ENCODE measurements at places on chromosomes 4 and X.

DNA sequence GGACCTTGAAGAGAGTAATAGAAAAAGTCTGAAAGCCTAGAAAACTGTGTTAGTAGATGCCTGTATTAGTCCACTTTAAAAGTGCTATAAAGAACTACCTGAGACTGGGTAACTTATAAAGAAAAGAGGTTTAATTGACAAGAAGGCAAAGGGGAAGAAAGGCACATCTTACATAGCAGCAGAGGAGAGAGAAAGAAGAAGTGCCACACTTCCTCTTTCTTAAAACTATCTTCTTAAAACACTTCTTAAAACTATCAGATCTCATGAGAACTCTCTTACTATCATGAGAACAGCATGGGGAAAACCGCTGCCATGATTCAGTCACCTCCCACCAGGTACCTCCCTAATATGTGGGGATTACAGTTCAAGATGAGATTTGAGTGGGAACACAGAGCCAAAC, 18.8 kb upstream of the COL25A1 start:
- DNase-seq = no peak

DNA sequence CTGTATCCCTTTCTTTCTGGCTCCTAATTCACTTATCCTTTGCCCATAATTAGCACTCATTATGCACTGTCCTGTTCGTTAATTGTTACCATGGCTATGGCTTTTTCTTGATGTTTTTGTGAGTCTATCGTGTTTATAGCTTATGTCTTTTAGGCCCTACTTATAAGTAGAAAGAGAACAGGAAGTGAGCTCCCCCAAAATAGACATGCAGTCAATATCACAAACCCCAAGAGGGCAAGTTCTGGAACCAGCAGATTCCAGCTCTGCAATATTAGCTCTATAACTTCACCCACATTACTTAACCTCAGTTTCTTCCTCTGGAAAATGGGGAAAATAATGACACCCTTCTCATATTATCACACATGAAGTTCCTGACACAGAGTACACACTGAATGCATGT, 7.4 kb upstream of the HS3ST1 start:
- no peak for DNase-seq

GRCh38 chr4:119300101-119300978, 21.6 kb downstream of the FABP2 start:
- peak; percentile 72 for DNase-seq

GRCh38 chr4:185217408-185217975, 8.1 kb downstream of the SNX25 start:
- no peak for DNase-seq

DNA sequence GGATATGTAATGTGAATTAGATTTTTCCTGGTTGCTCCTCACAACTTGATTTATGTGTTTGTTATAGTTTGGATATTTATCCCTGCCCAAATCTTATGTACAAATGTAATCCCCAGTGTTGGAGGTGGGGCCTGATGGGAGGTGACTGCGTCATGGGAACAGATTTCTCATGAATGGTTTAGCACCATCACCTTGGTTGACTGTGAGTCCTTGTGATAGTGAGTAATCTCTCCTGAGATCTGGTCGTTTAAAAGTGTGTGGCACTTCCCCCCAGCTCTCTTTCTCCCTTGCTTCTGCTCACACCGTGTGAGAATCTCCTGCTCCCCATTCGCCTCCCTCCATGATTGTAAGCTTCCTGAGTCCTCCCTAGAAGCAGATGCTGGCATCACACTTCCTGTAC, 2.2 kb downstream of the MID2 start:
- DNase-seq = no peak

DNA sequence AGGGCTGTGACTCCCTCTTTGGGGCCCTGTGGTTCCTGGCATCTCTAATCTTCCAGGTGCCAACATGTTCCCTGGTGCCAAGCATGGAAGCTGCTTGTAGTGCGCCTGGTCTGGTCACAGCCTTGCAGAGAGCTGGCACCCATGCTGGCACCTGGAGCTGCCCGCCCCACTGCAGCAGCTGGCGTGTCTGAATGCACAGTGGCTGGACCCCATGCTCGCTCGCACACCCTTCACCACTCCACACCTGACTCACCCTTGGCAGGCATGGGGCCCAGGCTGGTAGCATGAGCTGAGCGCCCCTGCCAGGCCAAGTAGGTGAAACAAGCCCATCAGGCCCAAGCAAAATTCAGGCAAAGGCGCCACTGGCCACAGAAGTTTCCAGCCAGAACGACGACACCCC, 119.1 kb downstream of the DNAAF6 start:
- no peak for DNase-seq

- peak; percentile 21 for DNase-seq
Observed at GRCh38 chr4:148044912-148045352, 313.0 kb downstream of the ARHGAP10 start.

DNA sequence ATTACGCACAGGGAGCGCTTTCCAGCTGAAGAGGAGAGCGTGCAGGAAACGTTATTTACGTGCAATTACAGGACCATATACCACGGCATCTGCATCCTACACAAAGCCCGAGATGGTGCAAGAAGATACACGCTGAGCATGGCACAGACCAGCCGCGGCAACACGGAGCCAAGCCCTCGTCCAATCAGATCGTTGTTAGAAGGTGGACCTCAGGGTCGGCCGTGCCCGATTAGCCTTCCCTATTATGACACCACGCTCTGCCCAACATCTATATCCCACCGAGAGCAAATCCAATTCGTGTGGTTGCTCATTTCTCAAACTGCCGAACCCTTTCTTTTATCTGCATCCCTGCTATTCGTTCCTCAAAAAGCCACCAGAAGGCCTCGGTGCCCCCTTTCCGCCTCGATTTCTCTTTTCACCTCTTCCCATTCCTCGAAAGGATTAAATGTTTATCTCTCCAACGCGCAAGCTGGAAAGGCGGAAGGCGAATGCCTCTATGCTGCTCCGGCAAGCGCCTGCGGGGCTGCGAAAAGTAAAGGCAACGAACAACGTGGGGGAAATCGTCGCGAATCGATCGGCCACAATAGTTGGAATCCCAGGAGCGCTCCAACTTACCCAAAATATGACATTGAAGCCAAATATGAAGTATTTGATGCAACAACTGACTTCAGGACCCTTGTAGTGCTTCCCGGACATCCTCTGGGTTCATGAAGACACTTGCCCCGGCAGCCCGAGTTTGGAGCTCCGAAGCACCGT, 702 bp downstream of the TSPAN5 start:
- DNase-seq = no peak

GRCh38 chrX:15215366-15215765, 54.5 kb downstream of the ASB9 start:
- DNase-seq = no peak

- DNase-seq = no peak
Observed at GRCh38 chrX:106263817-106264216, 95.7 kb downstream of the PWWP3B start.

- no peak for DNase-seq
Observed at GRCh38 chrX:33324099-33324498, 112.8 kb upstream of the DMD start.

GRCh38 chr4:32135642-32136041, 1415.5 kb downstream of the PCDH7 start:
- no peak for DNase-seq

- DNase-seq = no peak
Observed at GRCh38 chr4:41189076-41189475, 25.3 kb downstream of the APBB2 start.

GRCh38 chrX:66009231-66009845, 30.5 kb downstream of the VSIG4 start:
- no peak for DNase-seq

DNA sequence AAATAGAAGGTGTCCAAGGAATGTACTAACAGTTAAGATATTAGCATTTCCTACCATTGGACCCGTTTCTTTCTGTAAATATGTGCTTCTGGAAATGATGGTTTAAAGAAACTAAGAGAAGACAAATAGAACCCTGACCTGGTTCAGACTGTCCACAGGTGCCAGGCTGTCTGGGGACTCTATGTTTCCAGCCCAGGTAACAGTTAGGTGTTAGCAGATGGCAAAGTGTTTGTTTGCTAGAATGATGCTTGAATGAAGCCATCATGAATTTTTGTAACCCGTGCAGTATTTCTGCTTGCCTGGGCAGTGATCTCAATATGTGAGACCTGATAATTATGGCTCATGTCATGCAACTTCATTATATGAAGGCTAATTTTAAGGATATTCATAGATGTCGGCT, 87.5 kb downstream of the LRRC66 start:
- DNase-seq = no peak

DNA sequence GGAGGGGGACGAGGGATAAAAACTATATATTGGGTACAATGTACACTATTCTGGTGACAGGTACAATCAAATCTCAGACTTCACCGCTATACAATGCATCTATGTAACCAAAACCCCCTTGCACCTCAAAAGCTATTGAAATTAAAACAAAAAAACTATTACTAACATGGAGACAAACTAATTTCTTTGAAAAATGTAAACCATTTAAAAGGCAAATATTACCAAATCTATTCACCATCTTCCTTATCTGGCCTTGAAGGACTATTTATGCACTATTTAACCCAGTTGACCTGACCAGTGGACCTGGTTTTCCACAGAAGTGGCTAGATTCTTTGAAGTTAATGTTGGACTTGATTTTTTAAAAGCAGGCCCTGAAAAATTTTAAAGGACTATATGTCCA, 212.3 kb upstream of the RPS6KA3 start:
- DNase-seq = no peak

- no peak for DNase-seq
Observed at GRCh38 chrX:38882894-38883626, 81.8 kb downstream of the MID1IP1 start.

GRCh38 chrX:115452251-115452650, 108.7 kb upstream of the PLS3 start:
- no peak for DNase-seq

GRCh38 chrX:65993915-65994460, 45.9 kb downstream of the VSIG4 start:
- no peak for DNase-seq

- peak; percentile 34 for DNase-seq
Observed at GRCh38 chr4:37682701-37683401, 3.3 kb downstream of the RELL1 start.

GRCh38 chr4:91032725-91033445, 905.7 kb downstream of the CCSER1 start:
- DNase-seq = no peak

DNA sequence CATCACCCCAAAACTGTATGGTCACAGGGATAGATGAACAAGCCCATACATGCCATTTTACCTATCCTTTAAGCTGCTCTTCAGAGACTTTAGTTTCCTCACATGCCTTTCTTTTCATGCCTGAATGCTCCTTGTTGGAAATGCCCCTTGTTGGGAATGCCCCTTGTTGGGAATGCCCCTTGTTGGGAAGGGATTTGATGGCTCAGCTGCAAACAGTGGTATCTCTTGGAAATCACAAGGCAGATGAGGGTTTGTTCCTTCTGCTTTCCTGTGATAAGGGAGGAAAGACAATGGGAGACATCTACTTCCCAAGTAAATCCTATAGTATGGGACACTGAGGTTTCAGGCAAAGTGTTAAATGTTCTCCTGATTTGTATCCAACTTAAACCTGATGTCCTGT, 11.5 kb downstream of the CXCL2 start:
- no peak for DNase-seq

DNA sequence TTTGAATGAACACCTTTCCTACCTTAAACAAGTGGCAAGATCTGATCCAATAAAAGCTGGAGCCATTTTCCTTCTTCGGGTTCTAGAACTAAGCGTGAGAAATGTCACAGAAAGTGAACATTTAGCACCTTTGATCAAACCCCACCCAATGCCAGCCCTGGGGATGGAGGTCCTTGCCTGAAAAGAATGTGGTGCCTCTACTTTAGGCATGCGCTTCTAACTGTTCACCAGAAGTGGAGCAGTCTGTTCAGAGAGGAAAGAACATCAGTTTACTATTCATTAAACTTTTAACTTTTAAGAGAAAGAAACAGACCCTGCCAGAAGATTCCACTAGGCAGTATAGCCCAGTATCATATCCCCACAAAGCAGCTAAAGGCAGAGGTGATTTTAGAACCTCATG, 75.9 kb downstream of the INTS12 start:
- no peak for DNase-seq

DNA sequence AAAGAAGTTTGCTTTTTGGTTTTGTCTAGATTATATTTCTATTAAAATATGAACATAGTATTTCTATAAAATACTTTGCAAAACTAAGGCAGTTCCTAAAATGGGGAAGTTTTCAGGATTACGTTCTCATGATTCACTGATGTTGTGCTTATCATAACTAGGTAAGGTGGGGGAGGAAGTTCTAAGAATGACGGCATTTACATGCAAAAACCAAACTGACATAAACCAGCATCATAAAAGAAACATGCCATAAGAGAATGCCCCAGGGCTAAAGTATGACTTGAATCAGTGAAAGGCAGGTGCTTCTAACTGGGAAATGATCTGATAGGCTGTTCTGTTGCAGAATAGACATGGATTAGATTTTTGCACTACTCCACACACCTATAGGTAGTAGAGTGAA, 204.7 kb upstream of the JADE1 start:
- no peak for DNase-seq

- DNase-seq = no peak
Observed at GRCh38 chr4:52586069-52586468, 73.0 kb downstream of the USP46 start.

GRCh38 chr4:79235095-79235494, 90.8 kb downstream of the NAA11 start:
- no peak for DNase-seq

DNA sequence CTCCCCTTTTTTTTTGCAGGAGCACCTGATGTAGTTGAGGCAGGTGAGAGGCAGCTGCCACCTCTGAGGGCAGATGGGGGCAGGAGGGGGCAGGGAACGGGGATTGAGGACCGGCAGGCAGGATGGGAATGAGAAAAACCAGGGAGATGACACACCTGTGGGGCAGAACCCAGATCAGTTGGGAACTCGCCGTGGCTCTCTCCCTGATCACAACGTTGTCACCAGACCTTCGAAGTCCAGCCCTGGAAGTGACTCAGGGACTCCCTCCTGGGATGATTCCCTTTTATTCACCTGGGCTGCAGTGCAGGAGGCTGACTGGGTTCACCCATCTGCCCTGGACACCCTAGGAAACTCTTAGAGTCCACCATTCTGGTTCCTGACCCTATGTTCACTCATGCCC, 127.2 kb downstream of the MXRA5 start:
- no peak for DNase-seq

DNA sequence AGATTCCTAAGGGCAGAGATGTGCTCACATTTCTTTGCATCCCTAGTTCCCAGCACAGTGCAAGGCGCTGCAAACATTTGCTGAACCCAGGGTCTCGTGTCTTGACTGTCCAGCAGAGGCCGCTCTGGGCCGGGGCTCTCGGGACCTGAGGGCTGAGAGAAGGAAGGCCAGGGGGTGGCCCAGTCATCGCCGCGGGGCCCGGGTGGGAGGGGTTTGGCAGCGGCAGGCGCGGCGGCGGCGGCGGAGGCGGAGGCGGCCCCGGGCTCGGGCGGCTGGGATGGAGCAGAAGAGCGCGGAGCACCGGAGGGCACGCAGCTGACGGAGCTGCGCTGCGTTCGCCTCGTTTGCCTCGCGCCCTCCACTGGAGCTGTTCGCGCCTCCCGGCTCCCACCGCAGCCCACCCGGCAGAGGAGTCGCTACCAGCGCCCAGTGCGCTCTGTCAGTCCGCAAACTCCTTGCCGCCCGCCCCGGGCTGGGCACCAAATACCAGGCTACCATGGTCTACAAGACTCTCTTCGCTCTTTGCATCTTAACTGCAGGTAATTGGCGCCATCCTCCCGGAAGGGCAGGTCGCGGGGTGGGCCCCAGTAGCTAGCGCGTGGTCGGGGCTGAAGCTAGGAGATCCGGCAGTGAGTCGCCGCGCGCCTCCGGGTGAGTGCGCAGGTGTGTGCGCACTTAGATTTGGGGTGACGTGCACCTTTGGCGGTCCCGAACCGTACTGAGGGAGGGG, at the start of gene PARM1:
Gene PARM1, plus strand, starts transcription at position 285 of the 730 bp plus-strand sequence. Its CDS starts 212 bp downstream, at position 497.
- peak; percentile 61 for DNase-seq
